ENCODE measurements at places on chromosomes 4 and X. TPM values are rescaled to one million over a fixed set of nuclear protein-coding genes. Genes with fewer than 3 reads are reported as not detected.

DNA sequence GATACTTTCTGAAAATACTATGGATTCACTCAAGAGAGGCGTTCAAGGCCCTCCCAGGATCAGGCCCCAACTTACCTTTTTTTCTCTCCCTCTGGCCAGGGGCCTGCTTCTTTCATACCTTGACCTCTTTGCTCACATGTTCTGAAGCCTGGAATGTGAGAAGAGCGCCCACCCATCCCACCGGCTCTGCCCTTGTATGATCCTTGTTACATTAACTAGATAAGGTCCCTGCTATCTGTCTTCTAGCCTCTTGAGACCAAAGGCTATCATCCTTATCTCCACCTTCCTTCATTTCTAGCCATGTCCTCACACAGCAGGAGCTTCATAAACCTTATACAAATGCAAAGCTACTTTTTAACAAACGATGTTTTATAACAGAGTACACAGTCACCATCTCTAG, 45.9 kb downstream of the PROM1 start:
- DNase-seq: no peak
- H3K27me3 ChIP-seq: no peaks in the 10 kb centered on the region
- no peak overlapping the region for H3K4me3 ChIP-seq
- H3K4me1 ChIP-seq: no peaks in the 10 kb centered on the region

DNA sequence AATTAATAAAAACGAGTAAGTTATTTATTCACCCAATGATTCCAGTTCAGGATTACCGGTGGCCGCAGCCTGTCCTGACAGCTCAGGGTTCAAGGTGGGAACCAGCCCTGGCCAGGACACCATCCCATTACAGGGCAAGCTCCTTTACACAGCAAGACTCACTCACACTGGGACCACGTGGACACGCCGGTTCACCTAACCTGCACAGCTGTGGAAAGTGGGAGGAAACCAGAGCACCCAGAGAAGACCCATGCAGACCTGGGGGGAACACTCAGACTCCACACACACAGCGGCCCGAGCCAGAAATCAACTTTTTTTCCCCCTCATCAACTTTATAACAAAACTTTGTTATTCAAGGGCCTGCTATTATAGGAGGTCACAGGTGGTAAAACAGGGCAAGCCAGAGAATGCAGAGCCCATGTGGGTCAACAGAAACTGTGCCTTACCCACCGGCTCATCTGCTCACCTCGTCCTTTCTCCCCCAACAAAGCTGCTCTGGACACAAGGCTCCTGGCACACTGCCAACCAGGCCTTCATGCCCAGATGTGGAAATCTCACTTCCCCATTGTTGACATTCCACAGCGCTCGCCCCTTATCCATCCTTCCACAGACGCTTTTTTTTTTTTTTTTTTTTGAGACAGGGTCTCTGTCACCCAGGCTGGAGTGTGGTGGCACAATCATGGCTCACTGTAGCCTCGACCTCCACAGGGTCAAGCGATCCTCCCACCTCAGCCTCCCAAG, 8.0 kb upstream of the ODAPH start:
- no peaks in the 10 kb centered on the region for H3K36me3 ChIP-seq
- no peaks in the 10 kb centered on the region for H3K27me3 ChIP-seq
- no peak overlapping the region for H3K27ac ChIP-seq
- no peak overlapping the region for H3K4me3 ChIP-seq

- no peak overlapping the region for H3K4me3 ChIP-seq
- DNase-seq: no peak
- no peaks in the 10 kb centered on the region for H3K4me1 ChIP-seq
These were observed 349.7 kb downstream of the NR3C2 start for GRCh38 chr4:148092316-148093014.

Gene SEC31A
- 338 TPM for total RNA-seq

Gene AMTN
- total RNA-seq: not detected

Gene NRK
- 6.4 TPM for total RNA-seq

Gene HTRA3
- 31.8 TPM for total RNA-seq

All from aorta (tissue), 5 donors.